NCI-H1048 (cell line): ENCODE measurements at places on chromosomes 11 and 22.

DNA sequence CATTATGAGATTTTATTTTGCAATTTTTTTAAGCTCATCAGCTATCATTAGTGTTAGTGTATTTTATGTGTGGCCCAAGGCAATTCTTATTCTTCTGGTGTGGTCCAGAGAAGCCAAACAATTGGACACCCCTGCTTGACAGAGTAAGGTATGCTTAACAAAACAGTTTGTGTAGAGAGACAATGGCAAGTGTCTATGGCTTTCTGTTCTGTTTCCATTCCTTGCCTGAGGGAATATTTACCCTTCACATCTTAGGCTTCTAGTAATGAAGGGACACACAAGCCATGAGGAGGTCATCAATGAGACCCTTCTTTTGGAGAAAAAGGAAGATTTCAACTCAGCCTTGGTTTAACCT, 1278.4 kb upstream of the TENM4 start:
- DNase-seq: no peak

DNA sequence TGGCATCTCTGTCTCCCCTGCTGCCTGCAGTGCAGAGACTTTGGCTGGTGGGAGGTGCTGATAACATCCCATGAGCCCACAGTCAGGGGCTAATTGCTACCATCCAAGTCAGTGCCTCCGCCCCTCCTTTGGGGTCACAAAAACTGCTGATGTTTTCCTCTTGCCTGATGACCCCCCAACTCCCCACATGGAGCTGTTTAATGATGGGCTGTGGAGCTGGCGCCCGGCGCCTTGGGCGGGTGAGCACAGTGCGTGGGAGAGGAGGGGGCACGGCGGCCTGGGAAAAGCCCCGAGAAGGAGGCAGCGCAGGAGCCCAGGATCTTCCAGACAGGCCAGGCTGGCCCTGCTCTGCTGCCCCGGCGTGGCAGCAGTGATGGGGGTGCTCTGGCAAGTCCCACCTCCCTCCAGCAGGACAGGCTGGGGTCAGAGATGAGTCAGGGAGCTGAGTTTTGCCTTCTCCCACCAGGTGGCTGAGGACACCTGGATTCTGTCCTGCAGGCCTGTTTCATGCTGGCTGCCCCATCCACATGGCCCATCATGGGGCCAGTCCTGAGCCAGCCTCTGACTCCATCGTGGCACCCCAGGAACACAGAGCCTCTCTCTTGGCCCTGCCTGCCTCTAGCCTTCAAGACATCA, 43.8 kb downstream of the NECTIN1 start:
- no peak for DNase-seq

DNA sequence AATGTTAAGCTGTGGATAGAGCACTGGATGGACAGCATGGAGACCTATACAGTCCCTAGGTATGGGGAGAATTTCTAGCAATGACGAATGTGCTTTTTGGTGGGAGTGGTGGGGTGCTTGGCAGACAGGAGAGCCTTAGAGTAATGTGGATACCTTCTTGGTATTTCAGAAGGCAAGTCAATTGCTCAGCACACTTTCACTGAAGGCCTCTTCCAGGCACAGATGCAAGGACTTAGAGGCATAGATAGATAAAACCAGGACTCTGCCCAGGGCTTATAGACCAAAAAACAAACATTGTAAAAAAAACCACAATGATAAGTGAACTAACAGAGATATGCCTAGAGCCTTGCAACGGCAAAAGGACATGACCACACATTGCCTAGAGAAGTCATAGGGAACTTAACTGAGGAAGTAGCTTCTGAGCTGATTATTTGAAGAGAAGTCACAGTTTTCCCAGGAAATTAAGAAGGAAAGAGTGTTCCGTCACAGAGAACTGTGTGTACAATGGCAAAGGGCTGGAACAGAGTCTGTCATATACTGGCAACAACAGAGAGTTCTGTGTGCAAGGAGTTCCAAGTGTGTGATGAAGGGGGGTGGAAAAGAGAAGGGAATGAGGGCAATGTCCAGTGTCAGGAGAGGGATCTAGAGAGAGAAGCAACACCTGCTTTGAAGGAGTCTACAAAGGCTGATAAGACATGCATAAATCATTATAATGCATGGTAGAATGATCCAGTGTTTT, 65.9 kb upstream of the PICALM start:
- no peak for DNase-seq

- no peak for DNase-seq
Observed at GRCh38 chr11:96943970-96944369, 554.2 kb downstream of the JRKL start.

DNA sequence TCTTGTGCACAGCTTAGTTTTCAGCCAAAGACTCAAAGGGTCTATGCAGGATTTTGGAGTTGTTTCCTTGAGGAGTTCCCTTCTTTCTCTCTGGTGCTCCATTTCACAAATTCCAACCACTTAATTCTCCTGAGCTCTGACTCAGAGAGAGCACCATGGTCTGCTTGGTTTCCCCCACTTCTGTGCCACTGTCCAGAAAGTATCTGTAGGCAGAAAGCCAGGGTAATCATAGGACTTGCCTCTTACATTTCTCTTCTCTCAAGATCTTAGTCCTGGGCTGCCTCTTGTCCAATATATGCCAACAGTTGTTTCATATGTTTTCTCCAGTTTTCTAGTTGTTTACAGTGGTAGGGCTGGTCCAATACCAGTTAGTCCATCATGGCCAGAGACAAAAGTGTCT, 6.4 kb upstream of the MRGPRD start:
- DNase-seq: no peak

GRCh38 chr11:93287434-93287833, 43.1 kb upstream of the DEUP1 start:
- DNase-seq: no peak

DNA sequence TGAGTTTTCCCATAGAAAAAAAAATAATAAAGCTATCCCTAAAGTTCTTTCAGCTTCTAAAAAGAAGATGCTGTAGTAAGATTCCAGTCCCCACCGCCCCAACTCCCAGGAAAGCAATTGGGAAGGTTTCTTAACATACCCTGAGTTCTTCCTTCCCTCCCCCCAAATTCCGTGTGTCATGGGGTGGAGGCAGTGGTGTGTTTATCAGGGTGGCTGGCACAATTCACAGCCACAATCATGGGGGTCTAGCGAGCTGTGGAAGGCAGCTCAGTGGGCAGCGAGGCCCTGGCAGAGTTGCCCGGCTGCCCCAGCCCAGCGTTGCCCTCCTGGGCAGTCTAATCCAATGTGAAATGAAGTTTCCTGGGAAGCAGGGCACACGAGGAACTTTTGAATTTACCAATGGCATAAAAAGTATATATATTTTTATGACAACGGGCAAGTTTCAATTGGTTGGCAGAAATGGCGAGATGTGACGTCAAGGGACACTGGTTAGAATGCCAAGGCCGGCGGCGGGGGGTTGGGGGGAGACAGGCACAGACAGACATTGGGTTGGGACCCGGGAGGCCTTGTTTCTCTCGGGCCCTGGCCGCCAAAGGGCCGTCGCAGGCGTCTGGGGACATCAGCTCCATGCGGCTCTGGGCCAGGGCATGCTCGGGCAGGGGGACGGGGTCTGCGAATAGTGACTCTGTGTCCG, 80.7 kb upstream of the PPARA start:
- peak; percentile 55 for DNase-seq

- DNase-seq: no peak
Observed at GRCh38 chr11:7587712-7588111, 73.9 kb downstream of the PPFIBP2 start.

- no peak for DNase-seq
Observed at GRCh38 chr22:50471962-50472361, 2.9 kb downstream of the SBF1 start.

GRCh38 chr22:49427341-49427740, 400.3 kb downstream of the BRD1 start:
- DNase-seq: no peak

- no peak for DNase-seq
Observed at GRCh38 chr11:36578458-36578857, 10.7 kb downstream of the RAG1 start.

DNA sequence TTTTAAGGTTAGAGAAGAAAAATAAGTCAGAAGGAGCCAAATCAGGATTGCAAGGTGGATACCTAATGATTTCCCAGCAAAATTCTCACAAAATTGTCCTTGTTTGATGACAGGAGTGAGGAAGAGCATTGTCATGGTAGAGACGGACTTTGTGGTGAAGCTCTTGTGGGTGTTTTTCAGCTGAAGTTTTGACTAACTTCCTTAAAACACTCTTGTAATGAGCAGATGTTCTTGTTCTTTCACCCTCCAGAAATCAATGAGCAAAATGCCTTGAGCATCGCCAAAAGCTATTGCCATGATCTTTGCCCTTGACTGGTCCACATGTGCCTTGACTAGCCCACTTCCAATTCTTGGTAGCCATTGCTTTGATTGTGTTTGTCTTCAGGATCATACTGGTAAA, 20.0 kb downstream of the CALCB start:
- no peak for DNase-seq

DNA sequence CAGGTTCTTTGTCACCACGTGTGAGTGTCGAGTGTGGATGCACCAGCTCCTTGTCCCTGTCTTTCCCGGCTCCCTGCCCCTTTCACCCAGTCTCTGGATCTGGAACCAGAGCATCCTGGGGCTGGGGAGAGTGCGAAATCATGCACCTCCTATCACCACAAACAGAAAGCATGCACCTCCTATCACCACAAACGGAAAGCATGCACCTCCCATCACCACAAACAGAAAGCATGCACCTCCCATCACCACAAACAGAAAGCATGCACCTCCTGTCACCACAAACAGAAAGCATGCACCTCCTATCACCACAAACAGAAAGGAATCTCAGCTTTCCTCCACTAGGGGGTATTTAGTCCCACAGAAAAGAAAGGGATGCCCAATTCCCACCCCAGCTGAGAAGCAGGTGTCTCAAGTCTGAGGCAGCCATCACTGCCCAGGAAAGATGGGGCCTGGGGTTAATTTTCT, 5.9 kb upstream of the GLB1L3 start:
- no peak for DNase-seq

- DNase-seq: no peak
Observed at GRCh38 chr11:72222106-72222891, 2.3 kb upstream of the INPPL1 start.

DNA sequence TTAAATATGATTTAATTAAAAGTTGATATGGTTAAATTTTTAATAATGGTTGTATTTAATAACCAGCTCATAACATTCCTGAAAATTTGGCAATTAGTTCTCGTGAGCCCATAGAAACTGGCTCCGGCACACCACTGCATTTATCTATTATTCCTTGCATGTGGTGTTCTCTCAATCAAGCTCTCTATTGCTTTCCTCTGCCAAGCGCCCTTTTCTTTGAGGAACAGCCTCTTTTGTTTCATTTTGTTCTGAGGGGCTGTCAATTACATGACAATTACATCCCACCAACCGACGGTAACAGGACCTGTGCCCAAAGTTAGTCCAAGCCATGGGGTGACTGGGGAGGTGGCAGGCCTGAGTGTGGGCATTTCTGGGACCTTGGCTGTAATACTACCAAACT, 8.1 kb downstream of the C11orf91 start:
- DNase-seq: no peak

DNA sequence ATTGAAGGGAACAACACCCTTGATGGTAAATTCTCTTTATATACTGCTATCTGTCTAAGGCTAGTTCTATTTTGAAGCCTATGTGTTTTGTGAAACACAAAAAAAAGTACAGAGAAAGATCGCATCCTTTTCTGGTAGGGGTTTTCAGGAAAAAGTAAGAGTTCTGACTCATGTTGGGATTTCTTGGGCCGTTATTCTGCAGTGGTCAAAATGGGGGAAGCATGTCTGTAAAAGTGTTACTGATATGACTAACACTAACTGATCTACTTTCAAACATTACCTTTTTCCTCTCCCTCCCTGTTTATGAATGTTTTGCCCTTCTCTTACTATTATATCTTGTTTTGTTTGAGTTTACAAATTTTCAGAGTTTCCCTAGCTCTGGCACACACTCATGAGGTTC, 53.9 kb downstream of the CTNND1 start:
- DNase-seq: no peak

- DNase-seq: no peak
Observed at GRCh38 chr11:57378186-57378585, 2.8 kb downstream of the PRG3 start.

GRCh38 chr11:66454247-66454646, 12.5 kb upstream of the PELI3 start:
- no peak for DNase-seq

DNA sequence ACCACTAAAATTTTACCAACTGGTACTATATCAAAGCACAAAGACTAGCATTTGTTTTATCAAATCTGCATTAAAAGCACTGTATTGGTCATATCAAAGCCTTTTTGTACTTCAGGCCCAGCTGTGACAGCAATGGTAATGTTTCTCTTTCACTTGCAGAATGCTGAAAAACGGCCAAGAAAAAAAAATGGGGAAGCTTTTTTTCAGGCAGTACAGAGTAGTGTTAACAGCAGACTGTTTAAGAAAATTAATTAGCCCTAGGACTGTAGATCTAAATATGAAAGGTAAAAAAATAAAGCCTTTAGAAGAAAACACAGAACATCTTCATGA, 33.3 kb downstream of the DENND5A start:
- no peak for DNase-seq

- no peak for DNase-seq
Observed at GRCh38 chr22:23106344-23106743, 35.4 kb downstream of the RSPH14 start.

- peak; percentile 58 for DNase-seq
Observed at GRCh38 chr22:38051900-38052862, 5.0 kb upstream of the PICK1 start.

DNA sequence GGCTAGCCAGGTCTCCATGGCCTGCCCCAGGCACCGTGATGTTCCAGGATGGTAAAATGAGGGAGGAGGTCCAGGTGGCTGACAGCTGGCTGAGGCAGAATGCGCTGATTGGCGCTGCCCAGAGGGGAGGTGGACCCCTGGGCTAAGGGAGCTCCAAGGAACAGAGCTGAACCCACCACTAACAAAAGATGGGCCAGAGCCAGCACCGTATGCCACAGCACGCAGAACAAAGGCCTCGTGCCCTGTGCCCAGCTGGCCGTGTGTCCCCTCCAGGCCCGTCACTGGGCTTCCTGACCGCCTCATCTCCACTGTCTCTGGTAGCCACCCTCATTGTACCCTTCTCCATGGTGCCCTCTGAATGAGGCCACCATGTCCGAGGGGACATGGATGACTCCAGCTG, 19.6 kb upstream of the PRODH start:
- DNase-seq: no peak
